Suprapubic skin (tissue), 4 donors: ENCODE measurements at places on chromosomes 7 and 10.

GRCh38 chr7:1691601-1692514 lies 21.8 kb downstream of the ELFN1 start:
- DNase-seq = peak; percentile 76
- no peak overlapping the region for H3K27ac ChIP-seq
- H3K4me1 ChIP-seq = no peaks in the 10 kb centered on the region
- H3K4me3 ChIP-seq = no peak overlapping the region
- no peaks in the 10 kb centered on the region for H3K36me3 ChIP-seq
- H3K27me3 ChIP-seq = peaks cover 32% of the 10 kb centered on the region

DNA sequence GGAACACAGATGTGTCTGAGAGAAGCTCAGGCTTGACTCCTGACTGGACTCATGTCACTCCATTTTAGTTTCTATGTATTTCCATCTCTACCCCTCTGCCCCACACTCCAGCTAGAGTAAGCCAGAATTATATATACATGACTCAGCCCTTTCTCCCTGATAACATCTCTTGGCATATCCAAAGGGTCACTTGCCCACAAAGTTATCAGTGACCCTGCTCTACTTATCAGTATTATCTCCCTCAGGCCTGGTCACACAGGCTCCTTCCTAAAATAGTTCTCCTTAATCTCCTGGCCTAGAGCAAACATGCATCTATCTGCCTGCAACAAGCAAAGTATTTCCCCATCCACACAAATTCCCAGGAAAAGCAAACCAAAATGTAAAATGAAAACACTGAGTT lies 598.3 kb downstream of the SUGCT start:
- DNase-seq = no peak
- no peaks in the 10 kb centered on the region for H3K4me1 ChIP-seq
- H3K4me3 ChIP-seq = no peak overlapping the region
- no peaks in the 10 kb centered on the region for H3K27me3 ChIP-seq

DNA sequence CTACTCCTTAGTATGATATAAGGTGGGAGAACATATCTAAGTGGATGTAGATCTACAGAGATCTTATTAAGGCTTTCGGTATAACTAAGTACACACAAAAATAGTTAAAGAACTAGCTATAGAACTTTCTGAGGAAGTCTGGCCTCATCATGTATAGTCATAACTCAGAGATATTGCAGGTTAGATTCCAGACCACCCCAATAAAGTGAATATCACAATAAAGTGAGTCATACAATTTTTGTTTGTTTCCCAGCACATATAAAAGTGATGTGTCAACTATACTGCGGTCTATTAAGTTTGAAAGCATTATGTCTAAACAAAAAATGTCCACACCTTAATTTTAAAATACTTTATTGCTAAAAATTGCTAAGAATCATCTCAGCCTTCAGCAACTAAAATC lies 24.7 kb upstream of the SEMA3A start:
- no peaks in the 10 kb centered on the region for H3K36me3 ChIP-seq
- H3K27ac ChIP-seq = no peak overlapping the region
- no peaks in the 10 kb centered on the region for H3K4me1 ChIP-seq
- no peaks in the 10 kb centered on the region for H3K27me3 ChIP-seq

GRCh38 chr7:55235115-55235514 lies 130.0 kb upstream of the LANCL2 start:
- H3K27me3 ChIP-seq = peaks cover 8% of the 10 kb centered on the region
- no peaks in the 10 kb centered on the region for H3K4me1 ChIP-seq
- H3K27ac ChIP-seq = no peak overlapping the region
- no peak overlapping the region for H3K4me3 ChIP-seq
- H3K36me3 ChIP-seq = no peaks in the 10 kb centered on the region

- no peaks in the 10 kb centered on the region for H3K36me3 ChIP-seq
- peaks cover 2% of the 10 kb centered on the region for H3K4me1 ChIP-seq
- DNase-seq = no peak
- H3K4me3 ChIP-seq = no peak overlapping the region
- H3K27me3 ChIP-seq = no peaks in the 10 kb centered on the region
Observed at GRCh38 chr7:18993933-18994668, 123.3 kb downstream of the TWIST1 start.

- no peak overlapping the region for H3K4me3 ChIP-seq
- no peak overlapping the region for H3K27ac ChIP-seq
Observed at GRCh38 chr10:77552252-77552651, 85.4 kb downstream of the KCNMA1 start.
